Ovary (tissue), 10 donors: ENCODE measurements at places on chromosomes 2 and 18. TPM values are rescaled to one million over a fixed set of nuclear protein-coding genes. Genes with fewer than 3 reads are reported as not detected.

NT5DC4 gene
- polyA plus RNA-seq, result not detected

PSMA8 gene
- not detected for polyA plus RNA-seq

CD8B2 gene
- not detected for polyA plus RNA-seq

COL3A1 gene
- polyA plus RNA-seq, result 289 TPM

HTR2B gene
- polyA plus RNA-seq, result 0.64 TPM

- DNase-seq, result no peak
- no peaks in the 10 kb centered on the region for H3K36me3 ChIP-seq
- no peak overlapping the region for H3K4me3 ChIP-seq
- no peaks in the 10 kb centered on the region for H3K4me1 ChIP-seq
- no peak overlapping the region for H3K27ac ChIP-seq
- H3K27me3 ChIP-seq, result no peaks in the 10 kb centered on the region
These were observed 1583.2 kb downstream of the SUCLG1 start for GRCh38 chr2:82875858-82876257.

DNA sequence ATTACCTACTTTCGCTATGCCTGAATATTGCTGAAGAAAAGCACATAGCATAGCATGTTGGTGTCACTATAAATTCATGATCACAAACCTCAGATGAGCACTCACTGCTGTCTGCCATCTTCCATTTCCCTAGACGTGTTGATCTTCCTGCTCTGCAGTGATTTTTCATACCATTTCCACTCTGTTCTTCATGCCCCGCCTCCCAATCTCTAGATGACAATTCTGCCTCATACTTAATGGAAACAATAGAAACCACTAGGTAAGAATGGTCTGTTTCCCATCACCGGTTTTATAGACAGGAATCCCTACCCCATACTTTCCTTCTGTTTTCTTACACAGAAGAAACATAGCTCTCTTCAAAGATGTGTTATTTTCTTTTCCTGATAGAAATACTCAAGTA, 63.8 kb downstream of the PIK3C3 start:
- no peaks in the 10 kb centered on the region for H3K36me3 ChIP-seq
- H3K27me3 ChIP-seq, result no peaks in the 10 kb centered on the region
- H3K4me1 ChIP-seq, result no peaks in the 10 kb centered on the region
- no peak overlapping the region for H3K27ac ChIP-seq

DNA sequence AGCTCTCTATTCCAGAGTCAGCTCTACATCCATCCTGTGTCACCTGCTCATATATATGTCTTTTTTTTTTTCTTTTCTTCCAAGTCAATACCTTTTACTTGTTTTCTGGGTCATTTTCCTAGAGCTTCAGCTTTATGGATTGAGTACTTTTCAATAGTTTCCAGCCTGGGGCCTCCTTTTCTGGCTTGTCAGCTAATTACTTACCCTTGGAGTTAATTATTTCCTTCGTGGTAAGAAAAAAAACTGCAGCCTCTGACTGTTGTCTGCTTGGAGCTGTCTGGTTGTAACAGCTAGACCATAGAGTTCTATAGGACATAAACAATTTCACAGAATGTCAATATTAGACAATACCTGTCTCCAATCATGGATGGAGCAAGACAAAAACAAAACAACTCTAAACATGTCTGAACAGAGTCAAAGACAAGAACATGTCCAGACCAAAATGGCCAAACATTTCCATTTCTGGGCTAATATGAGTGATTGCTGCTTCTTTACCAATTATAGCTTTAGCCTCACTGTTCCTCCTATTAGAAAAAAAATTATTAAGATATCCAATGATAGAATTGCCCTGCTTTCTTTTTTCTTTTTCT, 643.1 kb downstream of the SLC4A3 start:
- H3K4me1 ChIP-seq, result no peaks in the 10 kb centered on the region
- no peak overlapping the region for H3K27ac ChIP-seq
- DNase-seq, result no peak
- H3K27me3 ChIP-seq, result no peaks in the 10 kb centered on the region
- no peak overlapping the region for H3K4me3 ChIP-seq

- H3K4me1 ChIP-seq, result no peaks in the 10 kb centered on the region
- DNase-seq, result no peak
- no peak overlapping the region for H3K4me3 ChIP-seq
- H3K27ac ChIP-seq, result no peak overlapping the region
These were observed 101.4 kb downstream of the WDPCP start for GRCh38 chr2:63486861-63487290.

- no peaks in the 10 kb centered on the region for H3K27me3 ChIP-seq
- H3K36me3 ChIP-seq, result no peaks in the 10 kb centered on the region
- no peak overlapping the region for H3K4me3 ChIP-seq
- H3K27ac ChIP-seq, result no peak overlapping the region
These were observed 56.3 kb downstream of the RTTN start for GRCh38 chr18:70149156-70149555.

DNA sequence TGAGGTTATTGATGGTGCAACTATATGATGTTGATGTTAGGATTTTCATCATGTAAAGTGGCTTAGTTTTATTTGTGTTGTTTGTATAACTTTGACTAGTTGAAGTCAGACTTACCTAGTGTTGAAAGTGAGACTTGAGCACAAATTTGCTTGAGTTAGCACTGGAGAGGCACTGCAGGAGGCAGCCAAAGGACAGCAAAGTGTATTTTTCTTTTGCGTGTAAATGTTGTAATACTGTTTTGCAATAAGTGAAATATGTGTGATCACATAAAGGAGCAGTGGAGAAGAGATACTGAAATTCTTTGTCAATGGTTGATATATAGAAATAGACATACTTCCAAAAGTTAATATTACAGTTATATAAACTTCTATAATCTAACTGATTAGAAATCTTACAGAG, 332.0 kb upstream of the RAB12 start:
- no peak overlapping the region for H3K27ac ChIP-seq
- no peak overlapping the region for H3K4me3 ChIP-seq
- no peaks in the 10 kb centered on the region for H3K36me3 ChIP-seq
- DNase-seq, result no peak
- no peaks in the 10 kb centered on the region for H3K27me3 ChIP-seq

GRCh38 chr2:149141046-149141445, 102.5 kb downstream of the LYPD6B start:
- no peaks in the 10 kb centered on the region for H3K27me3 ChIP-seq
- no peak for DNase-seq
- no peaks in the 10 kb centered on the region for H3K36me3 ChIP-seq
- H3K4me3 ChIP-seq, result no peak overlapping the region
- H3K27ac ChIP-seq, result no peak overlapping the region

DNA sequence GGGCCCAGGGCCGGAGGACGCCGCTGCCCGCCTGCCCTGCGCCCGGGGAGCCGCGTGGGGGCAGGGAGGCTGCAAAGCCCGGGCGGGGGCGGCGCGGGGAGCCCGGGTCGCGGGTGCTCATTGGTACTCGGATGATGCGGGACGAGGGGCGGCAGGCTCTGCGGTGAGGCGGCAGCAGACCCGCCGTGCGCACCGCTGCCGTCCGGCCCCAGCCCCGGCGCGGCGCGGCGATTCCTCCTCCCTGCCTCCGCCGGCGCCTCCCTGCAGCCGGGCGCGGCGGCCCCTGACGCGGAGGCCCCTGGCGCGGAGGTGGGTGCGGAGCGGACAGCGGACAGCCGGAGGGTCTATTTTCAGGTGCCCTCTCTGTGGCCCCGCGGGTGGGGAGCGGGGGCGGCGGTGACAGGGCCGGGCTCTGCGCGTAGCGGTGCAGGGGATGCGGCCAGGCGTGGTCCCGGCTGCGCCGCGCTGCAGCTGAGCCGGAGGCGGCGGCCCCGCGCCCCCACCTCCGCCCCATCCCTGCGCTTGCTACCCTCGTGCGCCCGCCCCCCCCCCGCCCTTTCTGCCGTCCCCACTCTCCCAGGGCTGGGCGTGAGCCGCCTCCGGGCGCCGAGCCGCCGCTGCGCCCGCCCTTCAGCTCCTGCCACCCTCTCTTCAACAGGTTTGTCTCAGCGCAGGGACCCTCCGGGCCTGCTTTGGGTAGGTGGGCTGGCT, 640 bp downstream of the SPTBN1 start:
- no peaks in the 10 kb centered on the region for H3K36me3 ChIP-seq
- H3K27me3 ChIP-seq, result no peaks in the 10 kb centered on the region
- H3K4me3 ChIP-seq, result peak overlapping the region; percentile 53

- H3K4me1 ChIP-seq, result peaks cover 15% of the 10 kb centered on the region
- no peak overlapping the region for H3K27ac ChIP-seq
- no peaks in the 10 kb centered on the region for H3K36me3 ChIP-seq
- H3K4me3 ChIP-seq, result no peak overlapping the region
- no peaks in the 10 kb centered on the region for H3K27me3 ChIP-seq
These were observed 68.2 kb downstream of the HPCAL1 start for GRCh38 chr2:10370895-10371294.

GRCh38 chr2:160932960-160933359, 227.3 kb upstream of the TANK start:
- no peak overlapping the region for H3K4me3 ChIP-seq
- no peak overlapping the region for H3K27ac ChIP-seq
- H3K4me1 ChIP-seq, result peaks cover 6% of the 10 kb centered on the region
- no peak for DNase-seq
- H3K27me3 ChIP-seq, result no peaks in the 10 kb centered on the region
- H3K36me3 ChIP-seq, result no peaks in the 10 kb centered on the region

GRCh38 chr2:1787755-1788477, 43.6 kb upstream of the PXDN start:
- H3K4me3 ChIP-seq, result no peak overlapping the region
- H3K36me3 ChIP-seq, result no peaks in the 10 kb centered on the region
- H3K27me3 ChIP-seq, result no peaks in the 10 kb centered on the region
- DNase-seq, result no peak
- no peaks in the 10 kb centered on the region for H3K4me1 ChIP-seq
- no peak overlapping the region for H3K27ac ChIP-seq

DNA sequence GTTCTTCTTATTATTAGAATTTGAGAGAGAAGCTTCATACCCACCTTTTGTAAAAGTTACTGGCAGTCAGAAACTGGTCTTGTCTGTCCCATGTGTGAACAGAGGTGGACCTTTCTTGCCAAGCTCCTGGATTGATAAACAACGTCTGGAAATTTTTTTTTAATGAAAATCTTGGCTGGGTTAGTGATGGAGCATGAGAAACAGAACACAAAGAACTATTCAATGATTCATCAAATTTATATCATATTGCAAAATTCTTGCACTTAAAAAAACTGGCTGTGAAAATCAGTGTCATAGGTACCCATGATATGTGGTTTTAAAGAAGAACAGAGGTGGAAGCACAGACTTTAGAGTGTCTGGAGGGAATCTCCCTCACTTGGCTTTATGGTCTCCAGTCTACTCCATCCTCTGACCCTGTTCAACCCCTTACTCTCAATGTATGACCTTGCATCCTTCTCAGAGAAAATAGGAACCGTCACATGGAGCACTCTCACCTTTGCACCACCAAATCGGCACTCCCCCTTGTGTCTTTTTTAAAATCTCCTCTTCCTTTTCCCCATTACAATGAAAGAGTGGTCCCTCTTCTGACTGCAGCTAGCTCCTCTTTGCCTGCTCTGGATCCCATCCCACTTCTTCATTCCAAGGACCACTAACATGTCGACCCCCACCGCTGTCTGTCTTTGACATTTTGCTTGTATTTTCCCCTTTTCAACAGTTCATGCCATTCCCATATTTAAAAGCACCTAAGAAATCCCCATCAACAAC, 58.2 kb downstream of the COPS8 start:
- H3K4me1 ChIP-seq, result no peaks in the 10 kb centered on the region
- no peaks in the 10 kb centered on the region for H3K36me3 ChIP-seq
- H3K27ac ChIP-seq, result no peak overlapping the region
- H3K27me3 ChIP-seq, result no peaks in the 10 kb centered on the region
- DNase-seq, result no peak

- no peak overlapping the region for H3K4me3 ChIP-seq
- no peaks in the 10 kb centered on the region for H3K4me1 ChIP-seq
- no peaks in the 10 kb centered on the region for H3K27me3 ChIP-seq
These were observed 101.9 kb downstream of the NOL4 start for GRCh38 chr18:34122724-34123334.

DNA sequence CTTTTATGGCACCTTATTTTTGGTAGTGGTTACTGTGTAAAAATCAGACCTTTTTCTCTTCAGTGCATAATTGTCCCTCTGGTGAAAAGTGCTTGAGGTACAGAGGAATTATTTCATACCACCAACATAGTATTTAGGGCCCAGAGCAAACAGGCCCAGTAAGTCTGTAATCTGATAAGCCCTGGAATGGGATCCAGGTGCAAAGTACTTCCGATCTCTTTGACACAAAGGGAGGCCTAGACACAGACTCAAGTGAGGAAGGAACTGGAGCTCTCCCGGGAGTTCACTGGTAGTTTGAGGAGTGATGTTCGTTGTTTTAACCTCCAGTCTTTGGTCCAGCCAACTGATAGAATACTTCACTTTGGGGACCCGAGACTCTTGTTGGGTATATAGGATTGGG, 57.4 kb downstream of the RAB31 start:
- H3K36me3 ChIP-seq, result no peaks in the 10 kb centered on the region
- H3K4me1 ChIP-seq, result peaks cover 5% of the 10 kb centered on the region
- H3K4me3 ChIP-seq, result no peak overlapping the region
- no peak overlapping the region for H3K27ac ChIP-seq
- DNase-seq, result no peak

DNA sequence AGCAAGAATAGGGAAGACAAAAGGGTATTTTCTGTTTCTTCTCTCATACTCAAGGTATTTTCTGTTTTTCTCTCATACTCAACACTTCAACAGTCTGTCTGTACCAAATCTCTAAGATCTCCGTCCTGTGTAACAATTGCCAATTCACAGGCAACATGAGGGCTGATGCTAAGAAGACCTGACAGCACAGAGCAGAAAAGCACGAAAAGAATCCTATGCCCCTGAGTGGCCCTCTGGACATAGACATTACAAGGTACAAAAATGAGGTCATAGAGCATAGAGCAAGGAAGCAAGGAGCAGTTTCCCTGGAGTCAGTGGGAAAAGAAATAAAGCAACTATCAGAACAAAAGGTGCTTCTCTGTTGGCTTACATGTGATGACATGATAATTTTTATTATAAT, 1612.6 kb upstream of the CELF4 start:
- H3K36me3 ChIP-seq, result no peaks in the 10 kb centered on the region
- DNase-seq, result no peak
- no peak overlapping the region for H3K4me3 ChIP-seq
- H3K27me3 ChIP-seq, result no peaks in the 10 kb centered on the region

DNA sequence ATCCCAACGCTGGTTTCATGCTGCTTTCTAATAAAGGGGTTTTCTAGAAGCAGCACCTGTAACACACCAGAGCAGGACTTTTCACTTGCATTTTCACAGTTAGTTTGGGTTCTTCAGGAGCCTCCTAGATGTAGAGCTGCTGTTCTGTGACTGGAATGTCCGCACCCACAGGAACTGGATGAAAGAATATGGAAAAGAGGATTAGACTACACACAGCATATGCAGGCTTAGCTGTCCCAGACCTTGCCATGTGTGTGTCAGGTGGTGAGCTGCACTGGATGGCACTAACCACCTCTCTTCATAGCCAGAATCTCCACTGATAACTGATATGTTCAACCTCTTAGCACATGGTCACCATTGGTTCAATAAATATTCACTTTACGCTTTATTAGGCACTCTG, 112.1 kb upstream of the POU3F3 start:
- DNase-seq, result no peak
- H3K4me3 ChIP-seq, result no peak overlapping the region
- H3K36me3 ChIP-seq, result no peaks in the 10 kb centered on the region
- no peaks in the 10 kb centered on the region for H3K4me1 ChIP-seq
- H3K27me3 ChIP-seq, result no peaks in the 10 kb centered on the region
